Activated CD8-positive, alpha-beta memory T cell treated with anti-CD3 and anti-CD28 coated beads, Interleukin-2, amount 50 U/mL, for 4 hours (primary cell): ENCODE measurements at places on chromosomes 1 and 21.

DNA sequence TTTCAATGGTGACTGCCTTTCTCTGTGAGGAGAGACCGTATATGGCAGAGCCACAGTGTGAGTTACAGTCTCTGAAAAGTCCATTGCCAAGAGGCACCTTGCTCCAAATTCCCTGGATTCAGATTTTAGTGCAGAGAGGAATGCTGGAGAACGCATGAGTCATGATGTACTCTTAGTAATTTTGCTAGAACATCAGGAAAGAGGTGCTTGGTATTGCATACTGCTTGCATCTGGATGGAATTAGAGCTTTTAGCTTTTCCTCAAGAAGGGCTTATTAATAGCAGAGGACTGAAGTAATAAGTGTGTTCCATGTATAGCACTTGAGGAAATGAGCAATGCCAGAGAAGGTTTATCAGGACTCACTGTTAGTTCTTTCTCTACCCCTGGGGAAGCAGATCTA is 40.5 kb upstream of the AKT3 start:
- DNase-seq = no peak

- DNase-seq = no peak
Measured at GRCh38 chr1:186435336-186435735, 25.6 kb downstream of the PDC start.

DNA sequence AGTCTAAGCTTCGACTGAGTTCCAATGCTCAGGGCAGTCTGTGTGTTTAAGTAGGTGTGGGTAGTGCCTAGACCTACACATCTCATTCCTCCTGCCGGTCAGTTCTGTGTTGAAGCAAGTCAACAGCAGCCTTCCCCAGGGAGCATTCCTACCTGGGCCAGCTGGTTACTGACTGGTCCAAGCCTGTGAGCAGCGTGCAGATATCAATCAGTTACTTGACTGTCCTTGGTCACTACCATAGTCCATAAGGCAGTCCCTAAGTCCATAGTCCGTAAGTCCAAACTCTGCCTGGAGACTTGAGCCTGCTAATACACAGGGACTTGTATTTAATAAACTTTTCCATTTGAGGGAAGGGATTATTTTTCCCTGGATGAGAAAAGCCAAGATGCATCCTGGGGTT is 171.9 kb downstream of the PGBD5 start:
- DNase-seq = no peak

DNA sequence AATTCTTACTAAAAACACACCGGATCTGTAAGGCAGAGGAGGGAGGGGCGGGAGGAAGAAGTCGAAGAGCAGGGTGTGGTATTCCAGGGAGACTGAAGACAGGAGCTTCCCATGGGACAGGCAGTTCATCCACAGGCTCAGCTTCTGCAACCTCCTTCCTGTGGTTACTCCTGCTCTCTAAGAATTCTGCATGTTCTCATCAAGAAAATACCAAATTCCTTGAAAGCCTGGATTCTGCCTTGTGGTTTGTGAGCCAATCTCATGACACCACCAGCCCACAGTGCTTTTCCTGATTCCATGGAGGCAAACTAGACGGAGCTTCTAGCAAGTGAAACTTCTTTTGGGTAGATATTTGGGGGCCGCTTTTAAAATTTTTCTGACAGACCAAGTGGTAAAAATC is 1.1 kb upstream of the ST6GALNAC3 start:
- DNase-seq = no peak

- DNase-seq = no peak
Measured at GRCh38 chr1:211525101-211525676, 33.2 kb upstream of the RD3 start.

- DNase-seq = no peak
Measured at GRCh38 chr1:52880206-52880605, 37.6 kb downstream of the ZYG11A start.

- no peak for DNase-seq
Measured at GRCh38 chr21:29056005-29056404, 17.4 kb downstream of the CCT8 start.

GRCh38 chr1:60890664-60891063 is 191.7 kb upstream of the NFIA start:
- DNase-seq = no peak

DNA sequence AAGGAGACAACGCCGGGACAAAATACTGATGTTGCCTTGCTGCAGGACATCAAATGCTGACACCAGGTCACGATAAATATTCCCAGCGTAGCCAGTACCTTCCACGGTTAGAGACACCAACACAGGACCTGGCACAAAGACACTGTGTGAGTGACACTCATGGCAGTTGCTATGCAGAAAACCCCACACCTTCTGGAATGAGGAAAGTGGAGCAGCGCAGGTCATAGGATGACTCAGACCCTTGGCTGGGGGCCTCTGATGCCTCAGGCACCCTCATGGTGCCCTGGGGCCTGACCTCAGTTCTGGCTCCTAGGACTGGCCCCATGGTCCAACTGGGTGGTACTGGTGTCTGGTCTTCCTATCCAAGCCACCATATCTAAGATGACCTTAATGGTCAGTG is 7.0 kb downstream of the DCST2 start:
- no peak for DNase-seq
